Muscle of arm (tissue), 14 donors: ENCODE measurements at places on chromosomes 3 and 15. TPM values are rescaled to one million over a fixed set of nuclear protein-coding genes. Genes with fewer than 3 reads are reported as not detected.

Gene ATP13A4
- 0.53 TPM for polyA plus RNA-seq

Gene FANCD2OS
- 0.56 TPM for polyA plus RNA-seq

GRCh38 chr15:78280319-78281072, 16.1 kb downstream of the DNAJA4 start:
- DNase-seq = no peak

- no peak for DNase-seq
These were observed 76.5 kb upstream of the SPRED1 start for GRCh38 chr15:38176155-38176554.

Gene GUCA1C
- not detected for polyA plus RNA-seq

DNA sequence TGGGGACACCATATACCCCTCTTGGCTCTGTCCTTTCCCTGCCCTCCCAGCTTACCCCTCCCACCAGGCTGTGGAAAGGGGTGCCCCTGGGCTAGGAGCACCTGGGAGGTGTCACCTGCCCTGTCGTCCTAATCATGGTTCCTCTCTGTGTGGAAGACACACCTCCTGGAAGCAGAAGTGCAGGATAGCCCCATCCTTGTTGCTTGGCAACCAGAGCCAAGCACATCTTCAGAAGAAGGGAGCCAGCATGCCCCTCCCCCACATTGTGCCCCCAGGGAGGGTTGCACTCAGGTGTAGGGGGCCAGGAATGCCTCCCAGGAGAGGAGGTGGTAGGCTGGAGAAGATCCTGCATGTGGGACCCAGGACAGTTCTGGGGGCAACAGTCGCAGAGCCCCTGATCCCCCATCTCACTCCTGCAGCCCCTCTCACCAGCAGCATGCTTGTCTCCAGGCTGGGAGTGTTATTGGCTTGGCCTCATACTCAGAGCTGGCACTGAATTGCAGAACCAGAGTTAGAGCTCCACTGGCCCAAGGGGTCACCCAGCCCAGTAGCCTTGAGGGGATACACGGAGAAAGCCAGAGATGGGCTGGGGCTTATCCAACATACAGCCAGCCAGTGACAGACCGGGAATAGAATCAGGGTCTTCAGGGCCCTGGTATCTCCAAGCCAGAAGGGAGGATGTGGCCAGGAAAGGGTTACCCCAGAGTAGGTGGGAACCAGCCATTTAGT, 8.4 kb downstream of the RAB6B start:
- no peak for DNase-seq

GRCh38 chr15:61099020-61099810, 129.9 kb downstream of the RORA start:
- DNase-seq = no peak

DNA sequence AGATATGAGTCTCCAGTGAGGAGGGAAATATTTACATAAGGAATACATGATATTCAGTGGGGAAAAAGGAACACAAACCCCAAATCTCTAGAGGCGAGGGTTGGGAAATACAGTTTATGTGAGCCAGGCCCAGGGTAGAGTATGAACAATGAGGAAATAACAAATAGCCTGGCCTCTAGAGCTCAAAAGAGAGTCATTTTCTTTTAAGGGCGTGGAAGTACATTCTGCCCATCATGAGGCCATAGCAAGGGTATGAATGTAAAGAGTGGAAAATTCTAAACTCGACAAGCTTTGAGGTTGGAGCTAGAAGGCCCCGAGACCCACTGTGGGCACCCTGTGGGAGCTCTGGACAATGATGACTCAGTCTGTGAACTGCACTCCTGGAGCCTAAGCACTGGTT, 27.8 kb upstream of the IGF2BP2 start:
- DNase-seq = no peak
